ENCODE measurements at places on chromosomes 2 and 18.
A peak's percentile ranks its signal among the peaks of the same experiment; 100 is the strongest.

- DNase-seq: no peak
Observed at GRCh38 chr2:241703032-241703604, 1.3 kb downstream of the ING5 start.

DNA sequence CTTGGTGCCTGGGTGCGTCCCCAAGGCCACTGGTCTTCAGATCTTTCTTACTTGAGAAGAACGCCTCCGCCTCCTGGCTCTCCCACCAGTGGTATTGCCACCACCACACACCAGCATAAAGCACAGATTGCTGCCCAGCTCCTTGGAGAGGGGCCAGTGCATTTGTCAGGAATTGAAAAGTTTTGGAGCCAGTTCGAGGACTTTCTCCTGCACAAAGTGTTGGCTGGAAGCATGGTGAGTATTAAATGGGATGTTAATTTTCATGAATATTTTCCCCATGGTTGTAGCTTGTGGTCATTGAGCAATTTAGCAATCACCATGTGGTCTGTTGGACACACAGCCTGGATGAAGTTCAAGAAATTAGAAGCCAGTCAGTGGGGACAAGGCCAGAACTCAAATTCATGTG, 684.6 kb upstream of the FANCL start:
- DNase-seq: no peak

- DNase-seq: no peak
Observed at GRCh38 chr2:232486558-232487384, 863 bp downstream of the ECEL1 start.

- DNase-seq: no peak
Observed at GRCh38 chr2:149219856-149220255, 110.5 kb upstream of the LYPD6 start.

- no peak for DNase-seq
Observed at GRCh38 chr2:23550553-23550952, 165.6 kb downstream of the KLHL29 start.

DNA sequence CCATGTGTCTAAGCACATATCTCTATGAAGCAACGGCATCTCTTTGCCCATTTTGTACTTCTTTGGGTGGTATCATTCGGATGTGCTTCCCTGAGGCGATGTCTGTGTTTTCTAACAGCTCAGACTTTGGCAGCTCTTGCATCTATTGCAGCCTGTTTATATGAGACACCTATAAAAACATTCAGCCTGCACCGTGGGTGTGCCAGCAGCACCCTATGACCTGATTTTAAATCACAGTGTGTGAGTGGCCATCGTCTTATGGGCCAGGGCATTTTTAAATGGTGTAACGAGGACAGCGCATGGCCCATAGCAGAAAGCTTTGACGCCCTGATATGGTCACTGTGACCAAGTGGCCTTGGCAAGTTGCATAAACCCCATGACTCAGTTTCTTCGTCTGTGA, 12.9 kb downstream of the NPAS2 start:
- no peak for DNase-seq

DNA sequence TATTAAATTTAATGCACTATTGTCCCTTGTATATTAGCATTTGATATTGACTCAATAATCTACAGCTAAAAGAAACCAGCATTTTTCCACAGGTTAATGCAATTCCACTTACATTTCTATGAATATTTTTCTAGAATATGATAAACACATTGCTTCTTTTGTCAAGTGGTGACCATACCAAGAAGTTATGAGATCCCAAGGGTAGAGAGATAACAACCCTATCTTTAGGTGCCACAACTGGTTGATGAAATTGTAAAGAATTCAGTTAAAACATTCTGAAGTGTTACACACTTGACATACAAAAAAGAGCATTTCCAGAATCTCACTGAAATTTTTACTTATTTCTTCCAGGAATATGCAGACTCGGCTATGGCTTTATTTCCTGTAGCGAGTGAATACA, 56.0 kb downstream of the ABCG8 start:
- no peak for DNase-seq

DNA sequence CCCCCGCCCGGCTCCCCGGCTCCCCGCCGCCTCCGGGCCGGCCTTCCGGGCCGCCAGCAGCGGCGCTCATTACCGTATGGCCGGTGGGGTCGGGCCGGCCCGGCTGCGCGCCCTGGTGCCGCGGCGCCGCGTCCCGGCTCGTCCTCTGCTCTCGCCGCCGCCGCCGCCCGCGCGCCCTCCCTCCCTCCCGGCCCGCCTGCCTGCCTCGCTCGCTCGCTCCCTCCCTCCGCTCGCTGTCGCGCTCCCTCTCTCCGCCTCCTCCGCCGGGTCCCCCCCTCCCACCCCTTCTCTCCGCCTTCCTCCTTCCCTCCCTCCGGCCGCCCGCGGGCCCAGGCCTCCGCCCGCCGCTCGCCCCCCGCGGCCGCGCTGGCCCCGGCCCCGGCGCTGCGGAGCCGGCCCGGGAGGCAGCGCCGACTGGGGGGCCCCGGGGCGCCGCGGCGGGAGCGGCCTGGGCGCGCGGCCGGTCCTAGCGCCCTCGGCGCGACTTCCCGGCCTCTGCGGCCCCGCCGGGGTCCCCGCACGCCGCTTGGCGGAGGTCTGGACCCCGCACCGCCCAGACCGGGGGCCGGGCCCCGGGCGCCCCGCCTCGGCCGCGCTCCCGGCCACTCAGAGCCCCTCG, at the start of gene DNMT3A:
DNMT3A (minus strand) TSS at position 173 of the 619 bp plus-strand sequence. CDS start 27,941 bp downstream, outside the sequence.
- DNase-seq: peak; percentile 40

DNA sequence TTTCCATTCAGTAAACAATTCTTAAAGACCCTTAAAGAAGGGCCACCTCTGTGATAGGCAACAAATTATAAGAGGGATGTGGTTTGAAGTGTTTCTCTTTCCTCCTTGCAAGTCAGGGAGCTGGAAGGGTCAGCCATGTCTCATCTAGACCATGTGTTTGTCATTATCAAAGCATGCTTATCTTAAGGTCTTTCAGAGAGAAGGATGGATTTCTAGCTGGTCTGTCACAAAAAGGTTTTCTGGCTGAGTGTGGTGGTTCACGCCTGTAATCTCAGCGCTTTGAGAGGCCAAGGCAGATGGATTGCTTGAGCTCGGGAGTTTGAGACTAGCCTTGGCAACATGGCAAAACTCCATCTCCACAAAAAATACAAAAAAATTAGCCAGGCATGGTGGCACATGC, 59.2 kb upstream of the PEX13 start:
- no peak for DNase-seq

DNA sequence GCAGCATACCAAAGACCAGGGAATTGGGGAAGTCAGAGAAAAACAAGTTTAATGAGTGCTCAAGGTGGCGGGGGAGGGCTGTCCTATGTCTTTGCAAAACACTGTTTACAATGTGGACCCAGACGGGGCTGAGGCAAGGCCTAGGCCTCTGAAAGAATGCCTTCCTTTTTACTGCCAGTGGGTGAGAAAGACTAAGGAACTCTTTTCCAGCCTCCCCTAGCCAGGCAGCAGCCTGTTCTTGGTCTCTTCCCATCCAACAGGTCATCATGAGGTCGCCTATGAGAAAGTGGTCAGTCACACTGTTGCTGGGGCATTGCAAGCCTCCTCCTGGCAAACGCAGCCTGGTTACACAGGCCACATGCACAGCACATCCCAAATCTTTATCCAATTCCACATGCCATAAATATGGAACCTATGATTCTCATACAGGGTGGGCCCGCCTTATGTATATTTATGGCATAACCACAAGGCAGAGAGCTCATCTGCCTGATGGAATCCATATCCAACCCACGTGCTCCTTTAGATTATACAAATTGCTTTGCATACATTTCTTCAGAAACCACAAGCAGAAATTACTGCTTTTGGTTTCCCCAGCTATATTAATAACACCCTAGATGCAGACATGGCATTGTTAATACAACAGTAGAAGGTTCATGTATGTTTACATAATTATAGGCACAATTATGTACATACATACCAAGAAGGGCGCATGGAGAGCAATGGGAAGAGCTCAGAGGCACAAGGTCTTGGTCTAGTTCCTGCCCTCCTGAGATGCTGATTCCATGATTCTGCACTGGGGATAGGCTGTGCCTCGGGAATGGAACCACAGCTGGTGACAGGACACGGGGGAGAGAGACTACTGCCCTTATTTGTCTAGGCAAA, 48.6 kb downstream of the NRP2 start:
- DNase-seq: no peak

- DNase-seq: peak; percentile 79
Observed at GRCh38 chr2:174683392-174683759, 80.9 kb downstream of the CHRNA1 start.

- no peak for DNase-seq
Observed at GRCh38 chr2:97766567-97766966, 53.2 kb downstream of the ZAP70 start.

- DNase-seq: no peak
Observed at GRCh38 chr2:218028562-218029348, 26.0 kb upstream of the TNS1 start.

- DNase-seq: no peak
Observed at GRCh38 chr2:68692511-68692910, 42.1 kb upstream of the ARHGAP25 start.

GRCh38 chr2:95264624-95265023, 9.6 kb upstream of the PROM2 start:
- no peak for DNase-seq

- no peak for DNase-seq
Observed at GRCh38 chr2:188956290-188956689, 17.9 kb upstream of the COL3A1 start.

DNA sequence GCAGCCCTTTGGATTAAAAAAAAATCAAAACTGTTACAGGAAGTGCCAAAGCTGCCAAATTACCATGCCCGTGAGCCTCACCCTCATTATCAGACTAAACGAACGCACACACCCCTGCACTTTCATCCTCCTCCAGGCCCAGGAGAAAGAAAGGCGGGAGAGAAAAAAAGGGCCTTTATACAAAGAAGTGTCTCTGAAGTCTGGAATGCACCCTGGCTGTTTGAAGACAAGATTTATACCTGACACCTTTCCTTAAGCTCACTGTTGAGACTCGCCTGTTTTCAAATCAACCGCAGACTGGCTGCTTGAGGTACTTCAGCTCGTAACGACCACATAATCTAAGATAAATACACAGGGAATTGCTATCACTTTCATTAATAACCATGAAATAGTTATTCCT, 31.0 kb downstream of the EDAR start:
- no peak for DNase-seq
